ENCODE measurements at places on chromosomes 7 and 10.

DNA sequence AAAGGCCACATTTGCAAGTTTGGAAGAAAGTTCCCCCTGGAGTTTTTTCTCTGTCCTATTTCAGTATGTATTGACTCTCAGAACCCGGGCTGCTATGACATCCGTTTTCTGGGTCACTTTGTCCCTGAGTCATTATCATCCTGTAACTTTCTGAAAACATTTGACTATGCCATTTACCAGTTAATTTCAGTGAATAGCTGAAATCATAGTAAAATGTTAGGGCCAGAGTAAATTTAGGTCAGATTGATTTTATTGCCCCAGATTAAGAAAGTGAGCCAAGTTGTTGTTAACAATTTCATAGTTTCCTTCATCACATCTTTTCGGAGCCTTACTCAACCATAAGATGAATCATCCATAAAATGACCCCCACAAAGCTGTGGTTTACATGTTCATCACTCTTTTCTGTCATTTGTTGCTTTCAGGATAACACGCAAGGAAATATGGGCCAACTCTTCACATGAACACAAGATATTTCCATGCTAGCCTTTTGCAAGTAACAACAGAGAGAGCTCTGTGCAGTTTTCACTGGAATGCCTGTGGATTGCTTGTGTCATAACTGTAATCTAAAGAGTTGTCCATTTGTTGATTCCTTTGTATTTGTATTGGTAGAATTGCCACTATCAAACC, 3.9 kb upstream of the MACC1 start:
- DNase-seq, result no peak

- no peak for DNase-seq
These were observed 64.3 kb downstream of the INSIG1 start for GRCh38 chr7:155361947-155362346.

DNA sequence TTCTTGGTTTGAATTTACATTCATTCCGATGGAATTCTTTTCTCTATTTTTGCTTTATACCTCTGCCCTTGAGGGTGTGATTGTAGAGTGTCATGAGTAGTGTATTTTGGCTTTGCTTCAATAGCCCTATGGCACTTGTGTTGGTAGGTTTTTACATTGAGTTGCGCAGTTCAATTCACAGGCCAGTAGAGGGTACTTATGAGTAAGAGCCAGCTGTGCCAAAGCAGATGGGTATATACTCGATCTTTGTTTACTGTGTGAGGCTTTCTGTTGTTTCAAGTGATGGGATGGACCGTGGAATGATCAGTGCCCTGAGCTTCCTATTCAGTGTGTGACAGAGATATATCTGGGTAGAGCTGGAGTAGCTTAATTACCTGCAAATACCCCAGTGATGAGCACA, 4.3 kb upstream of the AKR1C3 start:
- DNase-seq, result no peak

- no peak for DNase-seq
These were observed 122.2 kb downstream of the PCLO start for GRCh38 chr7:83040484-83040883.

DNA sequence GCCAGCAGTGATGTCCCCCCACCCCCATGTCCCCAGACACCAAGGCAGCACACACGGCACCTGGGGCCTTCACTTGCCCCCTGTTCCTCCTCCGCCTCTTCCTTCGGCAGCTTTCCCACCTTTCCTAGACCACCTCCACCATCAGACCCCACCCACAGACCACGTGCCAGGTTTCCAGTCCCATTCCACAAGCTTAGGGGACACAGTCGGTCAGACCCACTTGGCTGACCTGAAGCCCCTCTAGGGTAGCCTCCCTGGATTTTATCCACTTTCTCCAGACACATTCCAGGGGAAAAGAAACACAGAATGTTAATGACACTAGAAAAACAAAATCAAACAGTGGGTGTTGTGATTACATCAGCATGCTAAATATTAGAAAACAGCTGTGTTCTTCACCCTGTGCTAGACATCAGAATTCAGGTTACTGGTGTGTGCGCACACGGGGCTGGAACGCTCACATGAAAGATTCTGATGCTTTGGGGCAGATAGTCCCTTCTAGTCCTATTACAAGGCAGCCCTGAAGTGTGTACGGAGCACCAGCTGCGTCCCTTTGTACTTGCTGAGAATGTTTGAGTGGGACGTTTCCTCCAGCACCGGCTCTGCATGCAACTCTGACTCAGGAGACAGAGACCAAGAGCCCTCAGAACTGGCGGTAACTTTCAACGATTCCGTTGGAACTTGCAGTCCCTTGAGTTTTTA, 75.5 kb upstream of the PPP2R2D start:
- no peak for DNase-seq

DNA sequence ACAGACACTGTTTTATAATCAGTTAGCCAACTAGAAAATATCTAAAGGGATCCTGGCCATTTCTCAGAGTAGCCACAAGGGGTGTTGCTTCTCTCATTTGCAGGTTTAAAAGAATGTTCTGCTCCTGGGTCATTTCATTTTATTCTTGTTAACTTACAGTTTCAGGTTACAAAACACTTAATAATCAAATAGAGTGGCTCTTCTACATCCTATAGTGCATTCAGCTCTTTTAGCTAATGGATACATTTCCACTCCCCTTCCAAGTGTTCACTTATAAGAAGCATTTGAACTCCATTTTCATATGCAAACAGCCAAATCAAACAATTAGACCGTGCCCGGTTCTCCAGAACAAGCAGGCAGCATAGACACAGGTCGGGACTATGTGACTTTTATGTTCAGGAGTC, 117.5 kb downstream of the TRIL start:
- DNase-seq, result no peak

DNA sequence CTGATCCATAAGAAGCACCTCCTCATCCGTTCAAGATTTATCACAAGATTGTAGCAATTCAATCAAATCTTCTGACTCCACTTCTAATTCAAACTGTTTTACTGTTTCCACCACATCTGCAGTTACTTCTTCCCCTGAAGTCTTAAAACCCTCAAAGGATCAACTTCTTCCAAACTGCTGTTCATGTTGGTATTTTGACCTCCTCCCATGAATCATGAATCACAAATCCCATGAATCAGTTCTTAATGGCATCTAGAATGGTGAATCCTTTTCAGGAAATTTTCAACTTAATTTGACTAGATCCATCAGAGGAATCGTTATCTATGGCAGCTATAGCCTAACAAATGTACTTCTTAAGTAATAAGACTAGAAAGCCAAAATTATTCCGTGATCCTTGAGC, 122.3 kb downstream of the IMMP2L start:
- DNase-seq, result no peak

GRCh38 chr10:127017541-127018297, 112.5 kb downstream of the DOCK1 start:
- no peak for DNase-seq

- no peak for DNase-seq
These were observed 35.8 kb downstream of the ADAM12 start for GRCh38 chr10:126352453-126352852.

- no peak for DNase-seq
These were observed 2.0 kb downstream of the EN2 start for GRCh38 chr7:155459700-155460461.

DNA sequence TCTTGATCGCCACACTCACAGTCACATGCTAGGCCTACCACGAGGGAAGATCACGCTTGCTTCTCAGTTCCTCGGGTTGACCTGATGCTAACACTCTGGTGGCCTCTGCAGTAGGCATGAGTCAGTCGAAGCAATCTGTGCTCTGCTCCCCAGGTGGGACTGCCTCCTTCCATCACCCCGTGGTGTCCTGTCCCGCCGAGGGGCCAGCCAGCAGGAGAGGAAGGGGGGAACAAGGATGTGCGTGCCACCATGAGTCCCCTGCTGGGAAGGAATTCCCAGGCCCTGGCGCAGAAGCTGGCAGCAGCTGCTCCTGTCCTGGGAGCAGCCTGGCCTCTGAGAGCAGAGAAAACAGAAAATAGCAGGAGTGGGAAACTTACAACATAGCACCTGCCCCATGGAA, 695.0 kb upstream of the NRP1 start:
- no peak for DNase-seq

- no peak for DNase-seq
These were observed 129.3 kb downstream of the MYOF start for GRCh38 chr10:93352638-93353383.

GRCh38 chr10:10865913-10866312, 151.8 kb upstream of the CELF2 start:
- DNase-seq, result no peak

GRCh38 chr7:44891791-44892190, 6.5 kb upstream of the PURB start:
- no peak for DNase-seq

GRCh38 chr7:135192914-135193536, 18.3 kb downstream of the WDR91 start:
- DNase-seq, result no peak

DNA sequence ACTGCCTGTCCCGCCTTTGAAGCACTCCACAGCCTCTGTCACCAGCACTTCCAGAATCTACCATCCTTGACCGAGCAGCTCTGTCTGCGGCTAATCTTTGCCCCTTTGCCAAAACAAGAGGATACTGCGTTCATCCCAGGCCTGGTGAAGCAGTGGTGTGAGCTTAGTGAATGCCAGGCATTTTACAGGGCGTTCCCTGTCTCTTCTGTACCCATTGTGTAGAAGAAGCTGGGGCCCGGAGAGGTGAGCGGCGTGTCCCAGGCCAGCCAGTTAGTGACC, 61.2 kb downstream of the C10orf105 start:
- DNase-seq, result no peak

DNA sequence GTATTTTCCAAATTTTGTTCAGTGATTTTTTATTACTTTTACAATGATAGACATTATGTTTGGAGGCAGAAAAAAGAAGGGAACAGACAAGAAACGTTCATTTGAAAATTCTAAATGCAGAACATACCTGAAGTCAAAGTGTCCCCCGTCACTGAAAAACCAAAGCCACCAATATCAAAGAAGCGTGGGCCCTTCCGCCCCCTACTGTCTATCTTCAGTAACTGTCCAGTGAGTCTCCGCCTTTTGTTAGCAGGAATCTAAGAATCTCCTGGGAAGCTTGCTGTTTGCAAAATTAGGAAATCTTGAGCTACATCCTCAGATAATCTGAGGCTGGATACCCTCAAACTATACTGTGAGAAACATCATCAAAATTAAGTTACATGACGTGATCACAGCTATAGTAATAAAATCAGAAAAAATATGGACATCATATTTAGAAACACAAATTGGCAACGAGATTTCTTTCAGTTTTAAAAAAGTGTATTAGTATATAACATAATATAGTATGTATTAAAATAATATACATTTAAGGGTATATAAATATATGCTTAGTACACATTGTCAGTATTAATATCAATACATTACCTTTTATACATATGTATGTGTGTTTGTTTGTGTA, 169.3 kb upstream of the AKR1E2 start:
- peak; percentile 51 for DNase-seq

- no peak for DNase-seq
These were observed 17.1 kb upstream of the HK1 start for GRCh38 chr10:69261184-69261583.

DNA sequence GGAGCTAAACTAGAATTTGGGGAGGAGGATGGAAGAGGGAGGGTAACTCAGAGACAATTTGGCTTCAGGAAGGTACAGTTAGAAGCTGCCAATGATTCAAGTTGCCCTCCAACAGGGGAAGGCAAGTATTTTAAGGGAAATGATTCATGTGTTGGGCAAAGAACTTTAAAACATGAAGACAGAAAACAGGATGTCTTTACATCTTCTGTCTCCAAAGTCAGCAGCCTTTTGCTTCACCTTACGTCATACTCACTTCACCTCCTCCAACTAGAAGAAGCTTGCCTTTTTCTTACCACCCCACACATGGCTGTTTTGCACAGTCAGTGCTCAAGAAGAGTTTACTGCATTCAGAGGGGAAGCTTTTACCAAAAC, 36.1 kb downstream of the PPP1R3C start:
- DNase-seq, result no peak

- no peak for DNase-seq
These were observed 93.8 kb upstream of the SMNDC1 start for GRCh38 chr10:110398419-110399105.

- DNase-seq, result no peak
These were observed 220.6 kb downstream of the ARHGAP12 start for GRCh38 chr10:31708046-31708445.

DNA sequence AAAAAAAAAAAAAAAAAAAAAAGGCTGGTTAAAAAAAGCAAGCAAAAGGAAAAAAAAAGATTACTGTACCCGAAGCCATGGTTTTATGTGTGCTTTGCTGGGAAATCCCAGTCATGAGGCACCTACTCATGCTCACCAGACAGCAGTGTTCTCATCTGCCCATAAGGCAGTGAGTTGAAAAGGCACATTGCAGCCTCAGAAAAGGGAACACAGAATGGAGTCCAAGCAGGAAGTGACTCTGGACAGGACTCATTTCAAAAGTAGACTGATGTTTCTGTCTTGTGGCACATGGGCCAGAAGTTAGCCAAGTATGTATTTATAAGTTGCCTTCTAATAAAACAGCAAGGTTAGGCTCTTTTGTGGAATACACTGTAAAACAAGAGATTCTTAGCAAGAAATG, 40.2 kb downstream of the PDSS1 start:
- peak; percentile 73 for DNase-seq

DNA sequence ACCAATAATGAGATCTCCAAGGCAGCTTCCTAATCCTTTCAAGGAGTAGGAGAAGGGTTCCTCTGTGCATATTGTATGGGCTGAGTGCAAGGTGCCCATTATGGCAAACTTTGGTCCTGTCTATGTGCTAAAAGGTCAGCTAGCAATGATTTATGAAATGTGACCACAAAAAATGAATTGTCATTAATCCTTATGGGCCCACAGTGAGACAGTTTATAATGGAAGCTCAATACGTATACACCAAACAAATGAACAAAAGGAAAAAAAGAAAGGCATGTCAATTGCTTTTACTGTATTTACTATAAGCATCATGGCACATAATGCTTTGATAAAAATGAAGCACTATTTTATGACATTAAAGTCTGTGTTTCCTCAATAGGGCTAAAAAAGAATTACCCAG, 54.5 kb downstream of the ELAPOR2 start:
- no peak for DNase-seq

DNA sequence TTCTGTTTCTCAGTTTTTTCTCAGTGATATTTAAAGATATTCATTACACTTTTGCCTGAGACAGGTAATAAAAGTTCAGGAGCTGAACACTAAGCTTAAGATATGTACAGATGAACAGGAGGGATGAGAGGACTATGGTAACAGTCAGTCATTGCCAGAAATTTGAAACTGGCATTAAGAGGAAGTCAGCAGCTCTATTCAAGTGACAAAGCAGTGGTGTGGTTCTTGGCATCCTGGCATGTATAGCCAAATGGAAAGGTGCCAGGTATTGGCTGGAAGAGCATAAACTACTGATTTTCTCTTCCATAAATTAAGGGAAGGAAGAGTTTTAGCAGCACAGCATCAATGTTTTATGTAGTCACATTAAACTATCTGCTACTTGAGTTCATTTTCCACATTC, 22.7 kb downstream of the HOXA1 start:
- DNase-seq, result no peak

- no peak for DNase-seq
These were observed 50.8 kb upstream of the AOAH start for GRCh38 chr7:36775061-36775620.

- DNase-seq, result no peak
These were observed 7.9 kb downstream of the MTURN start for GRCh38 chr7:30142710-30143109.

- DNase-seq, result no peak
These were observed 29.3 kb upstream of the GGCT start for GRCh38 chr7:30533886-30534285.
